ENCODE measurements at places on chromosomes 5 and 9. TPM values are rescaled to one million over a fixed set of nuclear protein-coding genes. Genes with fewer than 3 reads are reported as not detected.

- no peak for DNase-seq
Observed at GRCh38 chr9:107567462-107567861, 77.9 kb upstream of the KLF4 start.

Gene PCDHGB6
- 5.9 TPM for total RNA-seq

DNA sequence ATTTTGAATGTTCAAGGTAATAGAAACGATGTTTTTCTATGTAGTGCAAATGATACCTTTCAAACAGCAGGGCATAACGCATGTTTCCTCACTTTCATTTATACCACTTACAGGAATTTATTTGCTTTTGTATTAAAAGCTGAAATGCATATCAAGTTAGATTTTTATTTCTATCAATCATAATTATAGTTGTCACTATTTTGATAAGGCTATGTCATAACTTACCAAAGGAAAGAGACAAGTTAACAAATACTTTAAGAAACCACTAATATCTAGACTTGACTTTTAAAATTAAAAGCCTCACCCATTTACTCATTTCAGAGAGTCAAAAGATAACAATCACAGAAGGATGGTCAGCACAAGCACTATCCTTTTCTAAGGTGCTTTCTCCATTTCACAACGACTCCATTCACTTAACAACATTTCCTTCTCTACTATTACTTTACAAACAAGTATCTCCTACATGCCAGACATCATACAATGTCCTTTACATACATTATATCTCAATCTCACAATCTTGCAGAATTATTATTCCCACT, 12.6 kb downstream of the ERP44 start:
- DNase-seq, result no peak

DNA sequence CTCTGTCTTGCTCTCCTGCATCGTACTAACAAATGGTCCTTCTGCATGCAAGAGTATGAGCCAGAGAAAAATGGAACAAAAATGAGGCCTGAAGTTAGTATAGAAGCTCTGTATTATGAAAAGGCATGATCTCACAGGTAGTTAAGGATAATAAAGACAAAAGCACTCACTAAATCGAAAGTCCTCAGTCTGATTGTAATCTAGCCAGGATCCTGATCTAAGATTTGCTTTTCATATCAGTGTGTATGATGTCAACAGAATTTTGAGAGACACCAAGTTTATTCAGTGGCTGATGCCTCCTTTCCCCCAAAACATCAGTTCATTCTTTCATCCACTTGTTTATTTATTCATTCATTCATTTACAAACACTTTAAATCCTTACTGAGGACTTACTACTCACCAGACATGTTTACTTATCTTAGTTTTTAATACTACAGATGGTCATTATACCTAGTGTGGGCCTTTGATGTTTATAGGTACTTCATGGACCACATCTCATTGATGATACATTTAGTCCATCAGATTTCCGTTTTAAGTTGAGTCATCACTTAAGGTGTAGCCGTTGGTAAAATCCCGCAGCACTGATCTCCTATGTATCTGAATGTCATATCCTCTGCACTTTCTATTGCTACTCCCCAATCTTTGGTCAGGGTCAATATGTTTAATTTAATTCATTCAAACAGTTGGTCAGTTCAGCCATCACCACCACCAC, 105.2 kb upstream of the DHFR start:
- DNase-seq, result no peak

Gene P4HA2
- 88.7 TPM for total RNA-seq

- DNase-seq, result no peak
Observed at GRCh38 chr9:12231832-12232231, 461.4 kb upstream of the TYRP1 start.
